A375 (cell line): ENCODE measurements at places on chromosomes 1 and 21. TPM values are rescaled to one million over a fixed set of nuclear protein-coding genes. Genes with fewer than 3 reads are reported as not detected.

ORC1 gene
- total RNA-seq = 20.3 and 26.4 TPM in 2 replicates

APCS gene
- total RNA-seq = not detected in 2 replicates

CLCA2 gene
- 0.08 TPM in 1 of 2 replicates, not detected in the other for total RNA-seq

GUCA2A gene
- total RNA-seq = not detected in 2 replicates
